Germinal center (tissue), 1 donor: ENCODE measurements at places on chromosomes 4 and X.

GRCh38 chrX:48896611-48897011, 957 bp downstream of the TIMM17B start:
- DNase-seq = no peak

- no peak for DNase-seq
These were observed 20.1 kb downstream of the ATP10D start for GRCh38 chr4:47505147-47505546.

DNA sequence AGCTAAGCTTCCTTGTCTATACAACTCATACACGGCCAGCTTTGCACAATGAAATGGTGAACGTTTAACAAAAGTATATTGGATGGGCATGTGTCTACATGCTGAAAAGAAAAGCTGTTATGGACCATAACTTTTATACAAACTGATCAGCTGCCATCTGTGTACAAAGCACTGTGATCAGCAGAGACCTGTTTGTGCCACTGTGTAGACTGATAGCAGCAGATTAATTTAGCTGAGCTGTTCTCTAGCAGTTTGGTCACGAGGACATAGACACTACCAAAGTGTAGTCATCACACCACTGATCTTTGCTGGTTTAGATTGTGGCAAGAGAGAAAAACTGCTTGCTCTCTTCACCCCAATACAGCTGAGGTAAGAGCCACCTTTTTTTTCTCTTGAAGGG, 124.5 kb downstream of the RAPGEF2 start:
- no peak for DNase-seq

DNA sequence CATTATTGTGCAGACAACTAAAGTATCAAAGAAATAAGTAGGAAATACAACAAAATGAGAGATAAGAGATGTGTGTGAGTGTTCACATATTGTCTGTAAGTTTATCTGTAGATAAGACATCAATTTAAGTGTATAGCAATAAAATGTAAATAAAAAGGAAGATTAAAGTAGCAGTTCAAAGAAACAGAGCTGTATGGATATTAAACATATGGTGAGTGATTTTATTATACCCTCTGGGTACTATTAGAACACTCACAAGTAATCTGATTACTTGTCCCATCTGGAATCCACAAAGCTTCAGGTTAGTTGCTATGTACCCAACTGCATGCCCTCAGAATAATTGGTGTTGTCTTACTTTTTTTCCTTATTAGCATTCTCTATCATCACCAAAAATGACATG, 747.9 kb upstream of the ADGRL3 start:
- no peak for DNase-seq

- DNase-seq = no peak
These were observed 122.9 kb downstream of the AFAP1 start for GRCh38 chr4:7816771-7817170.

GRCh38 chr4:74190919-74191397, 33.0 kb downstream of the MTHFD2L start:
- DNase-seq = no peak

GRCh38 chrX:154717824-154718223, 33.1 kb downstream of the GAB3 start:
- DNase-seq = no peak

DNA sequence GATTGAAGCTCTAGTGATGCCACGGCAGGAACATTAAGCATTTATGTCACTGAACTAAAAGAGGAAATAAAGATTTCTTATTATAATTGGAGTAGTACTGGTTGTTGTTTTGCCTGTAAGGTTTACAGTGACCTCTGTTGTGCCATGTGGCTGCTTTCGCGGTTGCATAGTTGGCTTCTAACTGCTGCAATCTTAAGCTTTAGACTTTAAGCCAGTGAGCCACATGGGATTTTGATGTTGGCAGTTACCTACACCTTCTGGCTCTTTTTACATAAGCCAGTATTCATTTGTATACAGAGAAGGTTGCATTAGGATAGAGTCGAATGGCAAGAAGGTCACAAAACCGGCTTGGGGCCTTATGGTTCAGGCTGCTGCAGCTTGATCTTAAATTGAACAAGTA, 1311.6 kb downstream of the RAPGEF2 start:
- no peak for DNase-seq

DNA sequence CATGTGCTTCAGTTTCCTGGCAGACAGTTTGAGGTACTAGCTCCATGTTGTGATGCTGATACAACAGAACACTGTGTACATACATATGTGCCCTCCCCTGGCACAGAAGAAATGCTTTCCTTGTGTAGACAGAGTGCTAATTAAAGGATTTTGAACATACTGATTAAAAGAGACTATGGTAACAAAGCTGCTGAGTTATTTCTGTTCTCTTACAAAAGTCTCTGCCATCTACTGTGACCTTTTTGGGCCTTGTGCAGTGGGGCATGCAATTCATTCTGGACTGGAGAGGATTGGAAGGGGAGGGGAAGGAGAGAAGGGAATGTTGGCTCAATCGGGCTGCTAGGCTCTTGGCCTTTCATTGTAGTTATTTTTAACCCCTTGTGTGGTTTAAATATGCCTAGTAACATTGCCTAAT, 6.0 kb downstream of the PDLIM5 start:
- no peak for DNase-seq

GRCh38 chrX:50863471-50863870, 47.1 kb upstream of the BMP15 start:
- DNase-seq = no peak

- DNase-seq = peak; percentile 57
These were observed 6.7 kb downstream of the MYL5 start for GRCh38 chr4:680928-681645.

- no peak for DNase-seq
These were observed 138.7 kb downstream of the F11 start for GRCh38 chr4:186404562-186405134.

DNA sequence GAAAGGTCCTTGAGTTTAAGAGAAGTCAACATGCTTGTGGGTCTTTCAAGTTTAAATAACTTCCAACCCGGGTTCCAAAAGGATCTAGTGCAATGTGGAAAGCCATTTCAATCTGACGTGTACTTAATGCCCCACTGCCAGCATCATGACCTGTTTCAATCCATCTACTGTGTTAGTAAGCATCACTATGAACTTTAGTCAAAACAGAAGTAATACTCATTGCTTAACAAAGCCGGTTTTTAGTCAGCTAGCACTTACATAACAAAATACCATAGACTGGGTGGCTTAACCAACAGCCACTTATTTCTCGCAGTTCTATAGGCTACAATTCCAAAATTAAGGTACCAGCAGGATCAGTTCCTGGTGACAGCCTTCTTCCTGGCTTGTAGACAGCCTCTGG, 677.5 kb downstream of the DMD start:
- no peak for DNase-seq

DNA sequence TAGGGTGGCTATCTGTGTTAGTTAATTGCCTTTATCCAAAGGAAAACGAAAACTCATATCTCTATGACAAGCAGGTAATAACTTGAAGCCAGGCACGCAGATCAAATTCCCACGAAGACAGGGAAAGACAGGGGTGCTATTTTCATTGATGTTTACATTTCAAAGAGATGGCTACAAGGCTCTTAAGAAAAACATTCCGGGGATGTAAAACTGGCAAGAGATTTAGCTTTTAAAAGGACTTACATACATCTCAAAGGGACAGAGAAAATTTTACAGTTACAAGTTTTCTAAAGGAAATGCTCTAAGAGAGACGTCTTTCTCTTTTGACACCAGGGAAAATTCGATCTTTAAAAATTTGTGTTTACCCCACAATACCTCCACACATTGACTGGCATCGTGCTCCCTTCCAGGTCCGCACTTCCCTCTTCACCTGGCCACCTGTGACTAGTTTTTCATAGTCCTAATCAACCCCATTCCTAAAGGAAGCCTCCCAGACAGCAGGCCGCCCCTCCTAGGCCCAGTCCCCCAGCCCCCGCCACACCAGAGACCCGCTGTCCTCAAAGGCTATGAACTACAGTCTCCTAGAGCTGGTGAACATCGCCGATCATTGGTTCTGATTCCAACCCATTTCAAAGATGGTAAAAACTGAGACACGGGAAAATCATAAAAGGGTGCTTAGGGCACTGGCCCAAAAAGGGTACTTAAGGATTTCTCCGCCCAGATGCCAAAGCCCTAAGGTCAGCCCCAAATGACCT, 649 bp upstream of the ARAF start:
- no peak for DNase-seq

GRCh38 chr4:147943159-147943638, 211.3 kb downstream of the ARHGAP10 start:
- DNase-seq = peak; percentile 10

DNA sequence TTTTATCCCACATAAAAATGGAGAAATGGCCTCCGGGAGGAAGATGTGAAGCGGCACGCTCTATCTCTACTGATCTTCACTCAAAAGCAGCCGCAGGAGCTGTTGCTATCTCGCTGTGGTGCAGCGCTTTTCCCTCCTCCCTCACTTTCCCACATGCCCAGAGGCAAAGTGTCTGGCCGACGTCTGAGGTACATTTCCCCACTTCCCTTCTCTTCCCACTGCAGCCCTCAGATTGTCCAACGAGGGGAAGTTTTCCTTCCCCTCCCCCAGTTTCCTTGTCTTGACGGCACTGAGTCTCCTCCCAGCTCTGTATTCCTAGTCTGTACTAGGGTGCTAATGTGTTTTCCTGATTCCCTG, 660 bp upstream of the COL25A1 start:
- no peak for DNase-seq

- no peak for DNase-seq
These were observed 4.3 kb upstream of the LIMCH1 start for GRCh38 chr4:41533680-41534079.

DNA sequence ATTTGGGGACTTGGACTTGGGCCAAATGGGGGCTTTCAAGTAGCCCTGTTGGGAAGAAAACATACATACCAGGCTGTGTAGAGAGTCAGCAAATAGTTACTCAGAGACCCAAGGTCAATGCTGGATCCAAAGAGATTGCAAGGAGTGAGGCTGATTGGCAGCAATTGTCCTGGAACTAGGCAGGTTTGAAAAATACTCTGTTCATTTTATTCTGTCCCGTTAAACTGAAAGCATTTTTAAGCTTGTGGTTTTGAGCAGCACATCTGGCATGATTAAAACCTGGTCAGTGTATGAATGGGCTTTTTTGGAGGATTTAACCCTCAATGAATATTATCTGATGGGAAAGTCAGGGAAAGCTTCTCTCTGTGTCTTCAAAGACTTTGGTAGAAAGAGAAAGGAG, 294.3 kb upstream of the BOD1L1 start:
- DNase-seq = no peak

DNA sequence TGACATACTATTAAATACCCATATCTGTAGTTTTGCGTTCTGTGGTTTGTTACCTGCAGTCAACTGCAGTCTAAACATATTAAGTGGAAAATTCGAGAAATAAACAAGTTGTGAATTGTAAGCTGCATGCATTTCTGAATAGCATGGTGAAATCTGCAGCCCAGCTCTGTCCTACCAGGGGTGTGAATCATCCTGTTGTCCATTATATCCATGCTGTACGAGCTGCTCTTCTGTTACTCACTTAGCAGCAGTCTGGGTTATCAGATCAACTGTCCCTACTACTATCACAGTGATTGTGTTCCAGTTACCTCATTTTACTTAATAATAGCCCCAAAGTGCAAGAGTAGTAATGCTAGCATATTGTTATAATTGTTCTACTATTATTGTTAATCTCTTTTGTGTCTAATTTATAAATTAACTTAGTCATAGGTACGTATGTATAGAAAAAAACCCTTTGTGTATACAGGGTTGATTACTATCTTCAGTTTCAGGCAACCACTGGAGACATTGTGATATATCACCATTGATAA, 173.7 kb upstream of the FAT4 start:
- DNase-seq = no peak

DNA sequence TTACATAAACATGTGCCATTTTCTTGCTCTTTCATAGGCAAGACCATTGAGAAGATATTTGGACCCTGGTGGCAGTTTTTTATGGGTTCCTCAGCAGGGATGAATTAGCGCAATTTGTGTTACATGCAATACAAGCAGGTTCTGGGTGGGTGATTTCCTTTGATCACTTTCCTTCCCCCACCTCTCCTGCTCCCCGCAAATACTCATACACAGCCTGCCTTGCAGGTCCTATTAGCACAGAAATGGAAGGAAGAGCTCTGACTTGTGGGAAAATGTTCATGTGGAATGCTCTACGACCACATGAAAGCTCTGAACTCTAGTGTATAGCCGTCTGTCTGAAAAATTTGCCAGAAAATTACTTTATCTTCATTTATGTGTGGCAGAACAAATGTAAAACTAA, 361.0 kb upstream of the FAT1 start:
- no peak for DNase-seq

DNA sequence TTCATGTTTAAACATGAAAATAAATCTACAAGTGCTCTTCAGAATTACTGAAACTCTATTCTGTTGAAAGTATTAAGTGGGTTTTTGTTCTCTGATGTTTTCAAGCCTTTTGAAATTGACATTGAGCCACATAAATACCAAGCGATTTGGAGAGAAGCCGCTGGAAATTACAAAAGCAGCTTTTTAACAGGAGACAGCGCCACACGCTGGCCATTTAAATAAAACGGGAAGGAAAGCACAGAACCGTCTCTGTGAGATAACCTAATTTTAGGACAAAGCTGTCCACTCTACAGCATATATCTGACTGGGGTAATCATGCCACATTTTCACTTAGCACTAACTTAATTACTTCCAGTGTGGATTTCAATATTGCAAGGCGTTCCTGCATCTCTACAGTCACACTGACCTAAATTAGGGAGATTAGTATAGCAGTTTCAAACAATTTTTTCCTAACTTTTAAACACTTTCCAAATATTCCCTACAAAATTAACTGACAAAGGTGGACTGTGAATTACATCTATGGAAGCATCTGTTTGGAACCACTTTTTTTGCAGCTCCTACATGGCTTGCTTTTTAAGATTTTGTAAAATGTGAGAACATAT, 6.8 kb upstream of the ANOS1 start:
- no peak for DNase-seq

DNA sequence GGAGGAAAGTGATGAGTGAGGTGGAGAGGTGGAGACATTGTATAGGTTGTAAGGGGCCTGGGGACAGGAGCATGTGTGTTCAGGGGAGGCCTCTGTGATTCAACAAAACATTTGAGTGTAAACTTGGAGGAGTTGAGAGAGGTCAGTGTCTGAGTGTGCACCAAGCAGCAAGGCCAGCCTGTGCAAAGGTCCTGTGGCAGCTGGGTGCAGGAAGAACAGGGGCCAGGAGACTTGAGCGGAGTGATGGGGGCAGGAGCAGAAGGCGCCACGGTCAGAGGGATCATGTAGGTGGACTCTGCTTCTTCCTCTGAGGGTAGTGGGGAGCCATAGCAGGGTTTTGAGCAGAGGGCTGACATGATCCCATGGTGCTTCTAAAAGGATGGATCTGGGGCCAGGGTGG, 9.6 kb upstream of the PSAPL1 start:
- no peak for DNase-seq

DNA sequence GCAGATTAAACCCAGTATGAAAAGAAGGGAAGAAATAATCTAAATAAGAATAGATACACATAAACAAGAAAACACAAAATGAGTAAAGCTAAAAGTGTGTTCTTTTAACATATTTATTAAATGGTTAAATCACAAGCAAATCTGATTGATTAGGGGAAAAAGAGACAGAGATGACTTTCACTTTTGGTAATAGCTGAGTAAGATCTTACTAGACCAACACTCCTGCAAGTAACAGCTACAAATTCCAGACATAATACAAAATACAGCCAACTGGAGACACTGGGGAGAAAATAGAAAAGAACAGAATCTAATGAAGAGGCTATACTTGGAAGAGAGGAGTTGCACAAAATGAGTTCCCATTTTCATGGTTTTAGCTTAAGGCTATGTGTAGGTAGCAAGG, 33.5 kb downstream of the OR13H1 start:
- DNase-seq = no peak

- peak; percentile 52 for DNase-seq
These were observed 51.7 kb downstream of the SLC7A11 start for GRCh38 chr4:138190452-138190858.

GRCh38 chr4:148790691-148791090, 348.5 kb upstream of the NR3C2 start:
- no peak for DNase-seq

- DNase-seq = no peak
These were observed 73.2 kb downstream of the FAM53A start for GRCh38 chr4:1610791-1611500.
